IPS-NIHi11 (cell line): ENCODE measurements at places on chromosomes 7 and 10.

GRCh38 chr7:155713384-155713783 is 68.9 kb downstream of the RBM33 start:
- peak; percentile 49 for DNase-seq

GRCh38 chr10:75400771-75401568 is 594 bp downstream of the ZNF503 start:
- DNase-seq: no peak

DNA sequence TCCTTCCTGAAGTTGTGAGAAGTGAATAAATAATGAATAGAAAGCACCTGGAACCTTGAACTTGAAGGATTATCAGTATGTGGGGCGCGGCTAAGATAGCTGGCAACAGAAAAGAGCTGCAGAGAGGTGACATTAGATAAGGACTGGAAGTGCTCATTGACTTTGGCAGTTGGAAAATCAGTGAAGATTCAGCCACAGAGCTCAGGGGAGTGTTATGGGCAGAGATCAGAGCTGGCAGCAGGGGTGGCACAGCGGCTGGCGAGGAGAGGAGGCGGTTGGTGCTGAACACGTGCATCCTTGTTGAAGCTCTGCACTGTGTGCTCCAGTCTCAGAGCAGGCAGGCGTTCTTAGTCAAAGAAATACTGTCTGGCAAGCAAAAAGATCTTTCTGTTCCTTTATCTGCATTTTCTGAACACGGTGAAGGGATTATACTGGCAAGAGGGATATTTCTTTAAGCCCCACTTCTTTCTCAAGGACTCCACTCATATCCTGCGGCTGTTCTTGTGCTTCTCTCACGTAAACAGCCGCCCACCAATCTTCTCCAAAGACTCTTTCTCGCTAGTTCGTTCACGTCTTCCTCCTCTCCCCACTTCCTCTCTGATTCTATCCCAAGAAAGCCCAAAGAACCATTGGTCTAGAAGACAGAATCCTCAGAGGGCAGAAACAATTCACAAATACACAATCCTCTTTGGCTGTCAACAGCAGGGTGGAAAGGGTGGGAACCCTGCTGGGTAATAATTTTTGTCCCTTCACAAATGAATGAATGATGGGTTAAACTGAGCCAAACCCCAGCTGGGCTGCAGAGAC is 38.6 kb upstream of the ADD3 start:
- DNase-seq: no peak

DNA sequence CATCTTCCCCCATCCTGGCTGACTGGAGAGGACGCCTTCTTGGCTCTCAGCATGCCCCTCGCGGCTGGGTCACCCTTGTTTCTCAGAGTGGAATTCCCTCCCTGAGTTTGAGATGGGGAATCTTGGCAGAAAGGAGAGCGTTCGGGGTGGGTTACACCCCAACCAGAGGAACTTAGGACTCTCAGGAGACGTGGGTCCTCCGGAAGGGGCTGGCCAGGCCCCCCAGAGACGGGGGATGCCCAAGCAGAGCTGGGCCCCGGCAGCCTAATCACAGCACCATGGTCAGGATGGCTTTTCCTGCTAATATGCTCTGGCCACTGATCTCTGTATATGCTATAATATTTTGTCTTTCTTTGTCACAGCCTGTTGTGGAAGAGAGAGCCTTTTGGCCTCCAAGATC is 214.3 kb downstream of the WDR37 start:
- no peak for DNase-seq

GRCh38 chr10:74585231-74586087 is 240.9 kb upstream of the KAT6B start:
- DNase-seq: peak; percentile 11

GRCh38 chr10:80210259-80210658 is 4.9 kb upstream of the ANXA11 start:
- no peak for DNase-seq

- no peak for DNase-seq
Measured at GRCh38 chr10:33897291-33897752, 562.9 kb upstream of the NRP1 start.

DNA sequence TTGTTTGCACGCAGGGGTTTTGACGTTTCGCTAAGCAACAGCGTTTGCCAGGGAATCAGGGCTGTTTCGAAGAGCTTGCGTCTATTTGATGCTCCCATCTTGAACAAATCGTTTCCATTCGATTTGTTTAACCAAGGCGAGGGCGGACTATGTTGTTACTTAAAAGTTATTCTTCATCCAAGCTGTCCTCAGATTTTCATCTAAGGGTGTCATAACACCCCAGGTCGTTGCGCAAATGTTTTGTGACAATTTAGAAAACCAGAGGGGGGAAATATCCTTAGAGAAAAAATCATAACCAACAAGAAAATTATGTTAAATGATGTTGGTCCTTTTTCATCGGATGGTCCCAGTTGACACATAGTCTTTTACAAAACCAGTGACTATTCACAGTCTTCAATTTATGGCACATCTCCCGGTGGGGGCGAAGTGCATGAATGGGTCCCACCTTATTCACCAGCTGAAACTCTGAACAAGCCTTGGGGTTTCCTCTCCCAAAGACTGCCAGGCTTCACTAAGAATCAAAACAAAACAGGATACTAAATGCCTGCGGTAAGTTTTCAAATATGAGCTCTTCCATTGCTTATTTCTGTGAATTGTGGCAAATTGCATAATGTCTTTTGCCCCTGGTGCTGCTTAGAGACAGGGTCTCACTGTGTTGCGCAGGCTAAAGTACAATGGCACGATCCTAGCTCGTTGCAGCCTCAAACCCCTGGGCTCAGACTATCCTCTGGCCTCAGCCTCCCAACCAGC is 109.9 kb downstream of the REEP3 start:
- DNase-seq: no peak

- DNase-seq: no peak
Measured at GRCh38 chr7:114354306-114354705, 60.3 kb upstream of the FOXP2 start.

DNA sequence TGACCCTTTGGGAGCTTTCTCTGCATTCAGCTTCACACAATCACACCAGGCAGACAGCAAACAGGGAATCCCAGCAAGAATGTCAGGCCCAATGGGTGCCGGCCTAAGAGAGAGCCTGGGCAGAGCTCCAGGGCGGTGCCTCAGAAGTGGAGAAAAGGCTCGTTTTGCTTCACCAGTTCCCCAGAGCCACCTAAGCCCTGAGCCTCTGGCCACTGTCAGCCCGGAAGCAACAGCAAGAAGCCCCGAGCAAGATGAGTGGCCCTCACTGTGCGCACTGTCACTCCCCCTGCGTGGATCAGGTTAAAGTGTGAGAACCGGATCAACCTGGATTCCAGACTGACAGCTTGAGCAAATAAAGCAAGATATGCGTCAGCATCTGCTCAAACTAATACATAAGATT is 14.7 kb downstream of the CNPY1 start:
- DNase-seq: peak; percentile 46

DNA sequence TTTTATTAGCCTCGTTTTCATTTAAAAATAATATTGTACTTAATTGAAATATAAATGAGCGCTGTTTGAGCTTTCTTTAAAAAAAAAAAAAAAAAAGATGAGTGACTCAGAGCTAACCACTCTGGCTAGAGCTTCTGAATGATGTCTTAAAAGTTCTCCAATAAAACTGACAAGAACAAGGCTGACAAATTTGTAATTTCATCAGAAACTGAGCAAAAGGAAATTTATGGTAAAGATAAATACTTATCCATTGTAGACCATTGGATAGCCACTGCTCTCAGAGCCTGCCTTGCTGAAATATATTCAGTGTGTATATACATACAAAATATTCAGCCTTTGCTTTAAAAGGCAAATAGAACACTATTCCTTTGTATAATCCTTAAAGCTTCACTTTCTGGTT is 91.2 kb upstream of the OIT3 start:
- DNase-seq: no peak

DNA sequence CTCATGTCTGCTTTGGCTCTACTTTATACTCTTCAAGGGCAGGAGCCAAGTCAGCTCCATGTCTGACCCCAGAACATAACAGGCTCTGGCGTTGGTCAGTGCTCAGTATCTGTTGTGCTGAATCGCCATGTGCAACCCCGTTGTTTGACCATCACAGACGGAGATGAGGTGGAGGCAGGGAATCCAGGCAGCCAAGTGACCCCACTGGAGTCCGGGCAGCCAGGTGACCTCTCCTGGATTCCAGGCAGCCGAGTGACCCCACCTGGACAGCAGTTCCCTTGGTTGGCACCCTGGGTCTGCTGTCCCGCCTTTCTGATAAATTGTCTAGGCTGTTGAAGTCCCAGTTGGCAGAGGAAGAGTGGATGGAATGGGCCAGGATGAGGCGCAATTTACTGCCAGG is 232.2 kb downstream of the TCERG1L start:
- DNase-seq: no peak

DNA sequence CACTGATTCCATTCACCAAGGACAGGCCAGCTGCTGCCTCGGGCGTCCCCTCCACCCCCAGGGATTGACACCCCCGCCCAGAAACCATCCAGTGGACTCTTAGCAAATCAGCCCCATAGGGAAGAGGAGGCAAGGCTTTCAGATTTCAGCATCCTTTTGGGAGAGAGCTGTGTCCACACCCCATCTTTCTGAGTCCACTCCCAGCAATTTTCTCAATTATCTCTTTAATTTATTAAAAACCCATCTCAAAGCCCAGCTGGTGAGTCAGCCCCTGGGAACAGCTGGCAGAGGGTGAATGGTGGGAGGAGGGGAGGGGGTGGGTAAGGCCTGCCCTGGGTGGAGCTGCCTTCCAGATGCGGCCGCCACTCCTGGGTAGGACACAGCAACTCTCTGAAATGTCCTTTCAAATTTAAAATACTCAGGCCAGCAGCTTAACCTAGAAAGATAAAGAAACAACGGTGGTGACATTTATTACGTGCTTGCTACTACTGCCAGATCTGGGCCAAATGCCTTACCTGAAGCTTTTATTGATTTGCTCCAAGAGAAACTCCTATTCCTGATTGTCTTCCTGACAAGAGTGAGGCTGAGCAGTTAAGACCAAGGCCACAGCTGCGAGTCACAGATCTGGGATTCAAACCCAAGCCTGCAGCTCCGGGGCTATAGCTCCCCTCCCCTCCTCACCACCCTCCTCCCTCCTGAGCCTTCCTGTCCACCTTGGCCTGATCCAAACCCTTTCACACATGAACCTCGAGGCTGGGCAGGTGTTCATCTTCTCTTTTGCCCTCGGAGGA is 120.4 kb downstream of the RGS10 start:
- DNase-seq: no peak

DNA sequence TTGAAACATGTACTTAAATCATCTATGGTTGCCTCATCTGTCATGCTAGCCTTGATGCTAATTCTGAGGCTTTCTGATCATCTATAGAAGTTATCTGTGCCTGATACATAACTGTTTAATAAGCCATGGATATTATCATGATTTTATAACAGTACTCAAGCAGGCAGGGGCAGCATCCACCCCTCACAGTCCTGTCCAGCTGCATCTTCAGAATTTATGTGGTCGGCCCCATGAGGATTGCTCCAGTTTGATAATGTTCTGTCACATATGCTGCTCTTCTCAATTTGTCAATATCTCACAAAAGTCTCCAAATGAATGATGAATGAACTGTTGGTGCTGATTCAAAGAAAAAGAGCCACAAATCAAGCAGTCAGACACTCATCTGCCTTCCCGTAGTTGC is 335.1 kb upstream of the POM121L12 start:
- no peak for DNase-seq

DNA sequence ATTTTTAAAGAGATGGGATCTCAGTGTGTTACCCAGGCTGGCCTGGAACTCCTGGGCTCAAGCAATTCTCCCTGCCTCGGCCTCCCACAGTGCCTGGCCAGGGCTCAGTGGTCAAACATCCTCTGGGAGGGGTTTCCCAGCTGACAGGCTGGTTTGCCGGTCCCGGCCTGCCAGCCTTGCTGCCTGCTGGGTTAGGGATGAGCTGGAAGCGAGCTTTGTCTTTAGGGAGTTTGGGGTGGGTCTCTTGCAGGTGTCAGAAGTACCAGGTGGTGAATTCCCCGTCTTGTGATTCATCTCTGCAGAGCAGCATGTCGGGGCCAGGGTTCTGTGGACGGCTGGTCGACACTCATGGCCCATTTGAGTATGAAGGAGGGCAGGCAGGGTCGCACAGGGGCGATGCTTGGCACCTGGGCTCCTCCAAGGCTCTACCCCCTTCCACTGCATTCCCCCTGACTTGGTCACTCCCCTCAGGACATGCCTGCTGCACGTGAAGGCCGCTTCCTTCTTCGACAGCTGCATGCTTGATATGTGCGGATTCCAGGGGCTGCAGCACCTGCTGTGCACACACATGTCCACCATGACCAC is 30.3 kb downstream of the ZAN start:
- DNase-seq: no peak

DNA sequence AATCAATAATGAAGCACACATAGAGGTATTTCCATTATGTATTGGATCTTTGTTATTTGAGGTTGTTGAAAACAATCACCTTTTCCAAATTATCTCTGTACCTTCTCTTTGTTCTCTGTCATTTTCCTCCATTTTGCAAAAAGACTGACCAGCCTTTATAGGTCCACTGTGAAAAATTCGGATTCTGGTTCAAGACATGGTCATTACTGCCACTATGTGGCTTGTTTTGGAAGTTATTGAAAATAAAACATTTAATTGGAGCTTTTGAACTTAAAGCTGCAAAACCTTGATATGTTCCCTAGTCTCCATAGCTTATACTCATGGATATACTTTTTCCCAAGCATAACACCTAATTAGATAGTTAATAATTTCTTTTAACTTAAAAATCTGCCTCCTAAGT is 1094.4 kb downstream of the NRG3 start:
- DNase-seq: no peak

DNA sequence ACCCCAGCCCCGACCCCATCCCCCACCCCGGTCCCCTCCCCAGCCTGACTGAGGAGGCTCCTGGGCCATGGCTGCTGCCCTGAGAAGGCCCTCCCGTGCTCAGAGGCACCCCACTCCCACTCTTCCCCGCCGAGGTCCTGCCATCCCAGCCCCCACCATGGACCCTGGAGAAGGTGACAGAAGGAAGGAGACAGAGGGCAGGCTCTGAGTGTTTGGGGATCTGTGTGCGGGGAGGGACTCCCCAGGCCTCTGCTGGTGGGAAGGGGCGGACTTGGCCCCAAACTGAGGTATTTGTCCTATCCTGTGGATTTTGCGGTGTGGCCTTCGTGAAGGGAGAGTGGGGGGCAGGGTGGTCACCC is 53.4 kb downstream of the PWWP2B start:
- DNase-seq: no peak

DNA sequence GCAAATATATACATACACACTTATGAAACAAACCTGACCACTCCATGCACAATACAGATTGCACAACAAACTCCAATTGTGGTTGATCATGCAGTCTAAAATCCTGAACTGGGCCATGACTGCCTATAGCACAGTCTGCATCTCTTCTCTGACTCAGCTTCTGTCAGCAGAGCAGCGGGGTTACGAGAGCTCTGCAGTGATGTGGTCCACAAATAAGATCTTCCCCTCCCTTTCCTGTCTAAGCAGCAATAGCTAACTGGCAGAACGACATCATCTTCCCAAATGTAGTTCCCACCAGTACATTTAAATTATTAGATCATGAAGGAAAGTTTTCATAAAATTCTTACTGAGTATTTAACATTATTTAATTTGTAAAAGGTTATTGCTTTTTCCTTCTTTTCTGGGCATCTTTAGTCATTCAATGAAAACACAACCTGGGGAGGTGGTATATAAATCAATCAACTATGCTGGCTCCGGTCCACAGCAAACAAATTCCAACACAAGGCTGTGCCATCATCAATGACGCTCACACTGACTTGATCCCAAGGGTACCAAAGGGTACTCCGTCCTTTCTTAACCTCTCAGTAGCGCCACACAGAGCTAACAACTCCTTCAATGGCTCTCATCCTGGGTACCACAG is 17.1 kb downstream of the ARHGAP21 start:
- DNase-seq: no peak
